ENCODE measurements at places on chromosomes 2 and 18.

- DNase-seq, result no peak
Measured at GRCh38 chr2:20491739-20492531, 45.1 kb downstream of the RHOB start.

GRCh38 chr2:120508567-120509041 is 162.7 kb downstream of the INHBB start:
- no peak for DNase-seq

- no peak for DNase-seq
Measured at GRCh38 chr2:62577994-62578781, 72.2 kb upstream of the TMEM17 start.

- no peak for DNase-seq
Measured at GRCh38 chr2:75592030-75592429, 31.3 kb upstream of the EVA1A start.

DNA sequence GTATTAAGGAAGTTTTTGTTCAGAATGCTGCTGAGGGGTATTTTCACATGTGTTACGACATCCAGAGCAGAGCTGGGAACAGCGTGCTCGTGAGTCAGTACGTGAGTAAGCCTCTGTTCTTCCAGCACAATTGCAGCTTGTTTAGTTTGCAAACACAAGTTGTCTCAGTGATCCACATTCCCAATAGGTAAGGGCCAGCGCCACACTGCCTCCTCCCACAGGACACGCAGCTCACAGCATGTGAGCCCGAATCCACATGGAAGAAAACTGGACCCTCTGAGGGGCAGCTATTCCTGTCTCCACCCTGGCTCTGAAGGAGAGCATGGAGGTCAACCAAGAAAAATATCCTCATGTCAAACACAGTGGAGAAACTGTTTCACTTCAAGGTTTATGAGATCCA is 173.9 kb upstream of the PID1 start:
- DNase-seq, result no peak

GRCh38 chr2:76288598-76288997 is 577.9 kb upstream of the GCFC2 start:
- DNase-seq, result no peak

- no peak for DNase-seq
Measured at GRCh38 chr18:21112140-21112473, 494 bp upstream of the ROCK1 start.

DNA sequence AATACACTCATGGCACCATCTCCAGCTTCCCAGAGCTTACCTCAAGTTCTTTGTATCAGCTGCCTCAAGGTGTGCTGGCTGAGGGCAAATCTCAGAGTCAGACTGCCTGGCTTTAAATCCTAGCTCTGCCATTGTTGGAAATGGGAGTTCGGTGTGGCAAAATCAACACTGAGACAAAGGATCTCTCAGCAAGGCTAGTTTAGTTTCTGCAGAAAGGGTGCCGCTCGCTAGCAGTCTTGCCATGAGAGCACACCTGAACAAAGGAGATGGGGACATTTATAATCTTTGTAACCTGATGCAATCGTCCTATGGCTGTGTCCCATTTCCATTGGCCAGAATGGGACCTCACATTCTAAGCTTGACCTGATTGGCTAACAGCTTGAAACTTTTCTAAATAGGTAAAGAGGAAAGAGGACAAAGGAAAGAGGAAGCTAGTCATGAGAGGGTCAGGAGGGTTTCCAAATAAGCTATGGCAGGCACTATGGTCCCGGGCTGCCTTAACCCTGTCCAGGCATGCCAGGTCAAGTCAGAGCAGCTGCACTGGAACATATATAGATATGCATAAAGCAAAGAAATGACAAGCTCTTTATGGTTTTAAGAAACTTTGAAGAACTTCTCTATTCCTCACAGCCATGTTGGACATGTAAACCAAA is 4.3 kb upstream of the UBE2F start:
- no peak for DNase-seq

DNA sequence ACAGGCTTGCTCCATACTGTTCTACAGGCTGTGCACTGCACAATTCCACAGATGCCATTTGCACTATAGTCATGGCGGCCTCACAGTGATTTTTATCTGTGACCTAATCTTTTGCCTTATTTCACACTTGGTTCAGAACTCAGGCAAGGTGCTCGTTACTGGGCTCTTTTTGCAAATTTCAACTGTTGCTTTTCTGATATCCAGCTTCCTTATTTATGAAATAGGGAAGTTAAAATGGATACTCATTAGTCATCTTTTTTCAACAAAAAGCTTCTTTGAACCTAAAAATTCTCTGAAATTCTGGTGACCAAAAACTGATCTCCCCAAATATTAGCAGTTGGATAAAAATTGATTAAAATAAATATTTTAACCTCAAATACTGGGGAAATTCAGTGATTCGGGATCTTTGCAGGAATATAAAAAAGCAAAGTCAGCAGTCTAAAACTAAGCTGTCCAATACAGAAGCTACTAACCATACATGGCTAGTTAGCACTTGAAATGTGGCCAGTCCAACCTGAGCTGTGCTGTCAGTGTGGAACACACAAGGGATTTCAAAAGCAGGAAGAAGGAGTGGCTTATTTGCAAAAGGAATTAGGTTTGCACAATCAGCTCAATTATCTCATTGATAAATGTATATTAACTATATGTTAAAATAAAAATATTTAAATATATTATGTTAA is 134.4 kb downstream of the COL4A4 start:
- DNase-seq, result no peak

DNA sequence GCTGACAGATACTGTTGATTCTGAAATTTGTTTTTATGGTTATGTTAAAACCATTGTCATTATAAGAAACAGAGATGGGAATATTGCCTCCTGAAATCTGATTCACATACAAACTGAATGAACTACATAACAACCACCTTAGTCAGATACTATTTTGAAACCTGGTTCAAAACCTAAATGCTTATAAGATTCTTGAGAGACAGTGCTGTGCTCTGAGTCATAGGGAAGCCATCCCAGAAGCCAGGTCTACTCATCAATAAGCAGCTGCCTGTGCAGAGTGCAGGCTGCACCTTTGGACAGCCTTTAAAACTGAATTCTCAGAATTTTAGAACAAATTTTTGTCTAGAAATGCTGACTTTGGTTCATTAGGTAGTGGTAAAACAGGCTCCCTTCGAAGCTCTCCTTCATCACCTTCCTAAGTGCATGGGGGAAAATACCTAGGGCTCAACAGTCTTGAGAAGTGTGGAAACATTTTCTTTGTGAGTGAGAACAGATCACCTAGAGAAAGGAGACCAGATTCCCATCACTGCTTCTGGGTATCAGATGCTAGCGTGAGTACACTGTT is at the start of gene SERPINB7:
TSS of gene SERPINB7 (plus strand) at position 253 of the 565 bp plus-strand sequence. CDS start 6,955 bp downstream, outside the sequence.
- DNase-seq, result no peak

DNA sequence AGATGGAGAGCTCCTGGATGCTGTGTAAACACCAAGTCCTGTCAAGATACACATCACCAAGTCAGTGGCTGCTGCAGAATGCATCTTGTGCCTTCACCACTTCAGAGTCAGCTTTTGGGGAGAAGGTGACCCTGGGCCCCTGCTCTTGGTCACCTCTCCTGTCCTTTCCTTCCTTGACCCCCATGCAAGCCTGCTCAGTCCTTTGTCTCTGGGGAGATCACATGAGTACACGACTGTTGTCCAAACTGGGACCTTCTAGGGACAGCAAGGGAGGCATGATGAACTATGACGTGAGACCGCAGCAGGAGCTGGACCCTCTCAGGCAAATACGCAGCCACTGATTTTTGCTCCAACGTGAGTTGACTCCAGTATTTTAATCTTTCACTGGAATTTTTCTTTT is 706.9 kb upstream of the ID2 start:
- no peak for DNase-seq

GRCh38 chr2:77567723-77568122 is 45.5 kb upstream of the LRRTM4 start:
- no peak for DNase-seq

- DNase-seq, result no peak
Measured at GRCh38 chr2:191933307-191934105, 86.6 kb upstream of the CAVIN2 start.

DNA sequence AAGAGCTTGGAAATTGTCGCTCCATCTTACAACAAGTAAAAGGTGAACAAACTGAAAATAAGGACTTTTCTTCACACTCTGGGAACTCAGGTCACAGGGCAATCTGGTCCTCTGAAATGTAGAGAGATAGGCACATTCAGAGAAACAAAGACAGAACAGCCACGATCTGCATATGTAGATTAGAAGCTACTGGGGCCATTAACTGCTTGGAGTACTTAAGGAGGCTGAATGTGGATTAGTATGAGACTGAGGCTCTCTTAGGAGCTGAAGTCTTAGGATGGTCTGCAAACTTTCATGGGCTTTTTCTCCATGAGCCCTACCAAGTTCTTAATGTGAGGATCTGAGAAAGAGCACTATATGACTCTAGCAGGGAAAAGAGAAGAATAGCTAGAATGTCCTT is 265.3 kb upstream of the NXPH2 start:
- no peak for DNase-seq

DNA sequence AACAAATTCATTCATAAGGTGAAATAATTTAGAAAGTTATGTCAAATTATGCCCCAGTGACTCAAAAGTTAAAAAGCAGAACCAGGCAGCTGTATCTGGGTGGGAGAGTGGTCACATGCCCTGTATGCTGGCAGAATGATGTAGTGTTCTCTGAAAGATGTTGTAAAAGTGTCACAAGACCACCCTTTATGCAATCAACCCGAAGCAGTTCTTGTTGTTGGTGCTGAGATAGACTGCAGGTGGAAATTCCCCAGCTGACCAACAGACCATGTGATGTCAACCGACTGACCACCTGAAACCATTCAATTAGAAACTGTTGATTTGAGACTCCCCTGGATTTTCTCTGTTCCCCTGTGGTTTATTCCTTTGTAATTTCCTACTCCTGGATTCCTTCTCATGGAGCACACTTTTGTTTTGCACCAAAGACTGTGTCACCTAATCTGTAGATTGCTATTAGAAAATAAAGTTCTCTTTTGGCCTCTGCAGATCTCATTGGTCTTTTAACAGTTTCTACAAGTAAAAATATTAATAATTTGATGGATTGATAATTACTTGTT is 1341.3 kb upstream of the LRRTM1 start:
- DNase-seq, result no peak

DNA sequence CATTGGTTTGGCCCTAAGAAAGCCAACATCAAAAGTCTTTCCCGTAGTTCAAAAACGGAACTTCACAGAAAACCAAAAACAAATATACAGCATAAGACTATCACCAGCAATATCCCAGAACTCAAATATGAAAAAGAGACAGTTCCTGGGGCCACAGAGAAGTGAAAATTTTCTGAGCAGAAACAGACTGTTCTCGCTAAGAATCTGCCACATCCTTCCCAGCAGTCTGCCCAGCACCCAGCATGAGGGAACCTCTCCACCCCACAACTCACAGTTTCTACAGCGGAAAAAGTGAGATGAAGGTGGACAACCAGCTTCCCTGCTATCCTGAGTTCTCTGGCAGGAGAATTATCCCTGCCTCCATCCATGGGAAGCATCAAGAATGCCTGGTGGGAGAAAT is 26.7 kb upstream of the TMEM163 start:
- DNase-seq, result no peak

GRCh38 chr2:11873356-11874154 is 127.1 kb downstream of the LPIN1 start:
- no peak for DNase-seq

DNA sequence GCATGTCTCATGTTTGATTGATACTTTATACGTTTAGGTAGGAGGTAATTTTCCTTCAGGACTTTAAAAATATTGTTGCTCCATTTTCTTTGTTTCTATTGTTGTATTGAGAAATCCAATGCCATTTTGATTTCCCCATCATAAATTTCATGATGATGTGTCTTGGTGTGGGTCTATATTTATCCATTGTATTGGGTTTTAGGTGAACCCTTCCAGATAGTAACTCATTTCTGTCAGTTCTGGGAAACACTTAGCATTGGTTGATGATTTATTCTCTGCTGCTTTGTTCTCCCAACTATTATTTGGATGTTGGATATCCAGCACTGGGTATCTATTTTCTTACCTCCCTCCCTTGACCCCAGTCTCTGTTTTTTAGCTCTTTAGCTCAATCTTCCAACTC is 10.0 kb downstream of the MRPL19 start:
- DNase-seq, result no peak

GRCh38 chr18:49548229-49548636 is 13.6 kb upstream of the LIPG start:
- no peak for DNase-seq

DNA sequence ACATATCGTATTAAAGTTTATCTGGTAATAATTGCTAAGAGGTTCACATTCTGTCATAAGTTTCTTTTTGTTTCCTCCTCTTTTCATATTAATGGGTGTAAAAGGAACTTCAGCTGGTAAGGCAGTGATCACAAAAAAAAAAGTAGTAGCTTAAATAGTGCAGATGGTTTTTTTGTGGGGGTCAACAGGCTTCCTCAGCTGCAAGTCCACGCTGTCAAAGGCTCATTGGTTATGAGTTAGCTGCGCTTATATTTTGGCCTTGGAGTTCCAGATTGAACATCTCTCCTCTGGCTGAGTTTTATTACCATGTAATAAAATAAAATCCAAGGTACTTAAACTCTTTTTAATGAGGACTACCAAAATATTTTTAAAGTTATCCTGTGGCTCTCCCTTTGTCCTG is 277.0 kb upstream of the ZEB2 start:
- no peak for DNase-seq

DNA sequence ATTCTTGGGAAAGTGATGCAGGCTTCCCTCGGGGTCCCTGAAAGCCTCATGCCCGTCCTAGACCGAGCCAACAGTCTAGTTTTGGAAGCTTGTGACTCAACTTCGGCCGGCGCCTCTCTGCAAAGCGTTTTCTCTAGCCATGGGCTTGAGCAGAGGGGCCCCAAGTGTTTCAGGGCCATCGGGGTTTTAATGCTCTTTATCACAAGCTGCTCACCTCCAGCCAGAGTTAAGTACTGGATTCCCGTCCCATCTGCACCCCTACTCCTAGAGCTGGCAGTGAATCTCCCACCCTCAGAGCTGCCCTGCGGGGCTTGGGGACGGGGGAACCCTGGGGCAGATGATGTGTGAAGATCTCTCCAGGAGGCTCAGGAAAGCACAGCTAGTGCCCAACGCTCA is 7.3 kb downstream of the RAX start:
- no peak for DNase-seq

DNA sequence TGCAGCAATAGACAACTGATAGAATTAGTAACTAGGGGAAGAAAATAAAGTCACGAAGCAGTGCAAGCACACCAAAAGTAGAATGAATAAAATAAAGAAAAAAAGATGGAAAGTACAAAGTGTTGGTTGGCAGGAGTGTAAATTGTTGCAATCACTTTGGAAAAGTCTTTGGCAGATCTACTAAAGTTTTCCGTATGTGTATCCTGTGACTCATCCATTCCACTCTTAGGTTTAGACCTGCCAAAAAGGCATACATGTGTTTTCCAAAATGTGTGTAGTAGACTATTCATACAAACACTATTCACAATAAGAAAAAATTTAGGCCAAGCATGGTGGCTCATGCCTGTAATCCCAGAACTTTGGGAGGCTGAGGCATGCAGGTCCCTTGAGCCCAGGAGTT is 282.1 kb upstream of the FSIP2 start:
- no peak for DNase-seq
